ENCODE measurements at places on chromosomes 5 and 9.
A peak's percentile ranks its signal among the peaks of the same experiment; 100 is the strongest.

GRCh38 chr9:76725885-76726284, 38.4 kb upstream of the PCA3 start:
- no peak for DNase-seq

GRCh38 chr5:35066260-35066795, 18.6 kb upstream of the AGXT2 start:
- no peak for DNase-seq

DNA sequence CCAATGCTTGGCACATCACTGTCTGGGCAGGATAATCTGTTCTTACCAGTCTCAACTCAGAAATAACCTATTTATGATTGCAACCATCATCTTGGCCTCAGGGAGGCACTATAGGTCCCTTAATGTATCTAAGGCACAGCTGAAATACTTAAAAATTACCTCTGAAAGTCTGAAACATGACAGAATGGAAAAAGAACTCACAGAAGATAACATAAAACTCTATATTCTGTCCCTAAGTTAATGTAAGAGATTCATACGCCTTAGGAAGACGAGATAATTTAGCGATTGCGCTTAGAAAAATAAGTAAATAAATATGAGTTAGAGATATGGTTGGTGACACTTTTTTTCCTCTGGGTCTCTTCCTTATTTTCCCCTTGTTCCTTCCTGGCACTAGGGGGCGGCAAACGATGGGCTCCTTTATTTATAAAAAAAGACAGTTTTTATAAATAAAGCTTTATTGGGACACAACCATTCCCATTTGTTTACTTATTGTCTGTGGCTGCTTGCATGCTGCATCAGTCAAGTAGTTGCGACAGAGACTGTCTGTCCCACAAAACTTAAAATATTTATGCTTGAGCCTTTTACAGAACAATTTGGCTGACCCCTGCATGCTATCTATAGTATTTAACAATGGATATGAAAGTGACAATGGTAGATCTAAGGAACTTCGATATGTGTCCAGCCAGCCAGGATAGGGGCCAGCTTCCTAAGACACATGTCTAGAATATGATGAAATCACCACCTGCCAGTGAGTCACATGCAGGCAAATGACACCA, 79.6 kb downstream of the PDE4D start:
- DNase-seq: no peak

DNA sequence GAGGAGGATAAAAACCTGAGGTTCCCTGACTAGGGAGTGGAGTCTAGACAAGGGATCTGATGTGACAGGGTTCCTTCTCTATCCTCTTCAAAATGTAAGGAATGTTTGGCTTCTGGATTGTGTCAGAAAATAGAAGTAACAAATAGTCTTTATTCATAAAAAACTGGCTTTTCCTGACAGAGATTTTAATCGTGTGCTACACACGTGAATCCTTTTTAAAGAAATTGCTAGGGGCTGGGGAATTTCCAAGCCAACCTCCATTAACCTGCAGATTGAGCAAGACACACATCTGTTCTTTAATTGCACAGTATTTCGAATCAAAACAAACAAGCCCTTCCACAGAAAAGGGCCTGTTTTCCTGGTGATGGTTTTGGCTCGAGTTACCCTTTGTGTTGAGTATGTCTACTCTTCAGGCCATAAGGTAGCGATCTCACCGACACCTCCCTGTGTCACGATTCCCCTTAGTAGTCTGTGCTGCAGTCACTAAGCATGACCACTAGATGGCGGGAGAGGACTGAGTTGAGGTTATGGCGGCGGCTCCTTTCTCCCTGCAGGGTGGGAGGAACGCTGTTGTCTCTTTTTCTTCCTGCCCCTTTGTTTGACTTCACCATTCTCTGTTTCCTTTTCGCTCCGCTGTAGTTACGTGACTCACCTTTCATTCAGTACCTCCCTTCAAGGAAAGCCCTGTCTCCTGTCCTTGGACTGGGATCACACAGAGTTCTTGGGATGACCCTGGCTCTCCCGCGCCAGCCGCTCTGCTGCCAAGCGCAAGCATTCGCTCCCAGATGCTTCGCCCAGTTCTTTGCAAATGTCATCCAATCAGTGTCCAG, 137.1 kb upstream of the SLC24A2 start:
- peak; percentile 70 for DNase-seq

GRCh38 chr5:172902497-172903472, 56.4 kb upstream of the RPL26L1 start:
- no peak for DNase-seq

DNA sequence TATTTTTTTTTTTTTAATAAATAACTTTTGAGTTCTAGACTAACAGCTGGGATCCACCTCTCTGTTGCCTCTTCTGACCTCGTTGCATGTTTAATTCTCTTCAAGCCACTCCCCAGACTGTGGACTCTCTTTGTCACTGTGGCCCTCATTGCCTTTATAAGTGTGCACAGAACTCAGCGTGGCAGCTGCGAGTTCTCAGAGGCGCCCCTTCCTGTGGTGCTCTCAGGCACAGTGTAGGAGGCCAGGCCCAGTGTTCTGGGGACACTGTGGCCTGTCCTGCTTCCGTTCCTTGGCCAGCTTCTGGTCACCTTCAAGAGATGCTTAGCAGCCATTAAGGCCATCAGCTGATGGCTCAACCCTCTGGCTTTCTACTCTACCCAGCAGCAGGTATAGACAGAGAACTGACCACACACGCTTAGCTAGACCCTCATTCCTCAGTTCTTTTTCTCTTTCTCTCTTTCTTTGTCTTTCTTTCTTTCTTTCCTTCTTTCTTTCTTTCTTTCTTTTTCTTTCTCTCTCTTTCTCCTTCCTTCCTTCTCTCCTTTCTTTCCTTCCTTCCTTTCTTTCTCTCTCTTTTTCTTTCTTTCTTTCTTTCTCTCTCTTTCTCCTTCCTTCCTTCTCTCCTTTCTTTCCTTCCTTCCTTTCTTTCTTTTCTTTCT, 27.7 kb downstream of the STC2 start:
- no peak for DNase-seq

DNA sequence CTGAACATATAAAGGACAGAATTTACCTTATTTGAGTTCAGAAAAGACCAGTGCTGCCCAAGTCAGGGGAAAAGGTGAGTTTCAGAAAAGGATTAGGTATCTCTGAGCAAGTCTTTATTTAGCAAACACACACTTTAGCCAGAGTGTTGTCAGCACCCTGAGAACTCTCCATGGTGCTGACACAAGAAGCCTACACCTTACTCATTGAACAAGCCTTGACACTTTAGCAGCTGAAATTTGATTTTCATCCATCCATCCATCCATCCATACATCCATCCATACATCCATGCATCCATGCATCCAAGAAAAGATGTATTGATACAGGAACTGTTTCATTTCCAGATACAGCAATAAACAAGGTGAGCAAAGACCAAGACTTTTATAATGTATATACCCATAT, 311.2 kb downstream of the TRIM32 start:
- DNase-seq: no peak

- no peak for DNase-seq
Observed at GRCh38 chr5:64629841-64630240, 60.5 kb upstream of the SHISAL2B start.

DNA sequence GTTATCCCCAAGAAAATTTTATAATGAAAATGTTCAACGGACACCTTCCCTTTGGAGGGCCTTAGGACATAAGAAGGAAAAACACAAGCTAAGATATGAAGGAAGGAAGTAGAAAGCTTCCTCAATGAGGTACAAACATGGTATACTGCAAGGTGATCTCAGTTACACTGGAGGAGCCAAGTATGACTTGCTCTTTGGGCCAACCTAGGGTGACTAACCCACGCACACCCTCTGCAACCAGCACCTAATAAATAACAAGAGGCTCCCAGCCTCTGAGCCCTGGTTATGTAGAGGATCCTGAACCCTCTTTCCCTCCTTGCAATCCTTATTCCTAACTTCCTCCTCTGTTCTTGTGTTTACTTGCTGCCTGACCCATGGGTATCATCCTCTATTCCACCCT, 38.3 kb upstream of the KCNV2 start:
- no peak for DNase-seq

DNA sequence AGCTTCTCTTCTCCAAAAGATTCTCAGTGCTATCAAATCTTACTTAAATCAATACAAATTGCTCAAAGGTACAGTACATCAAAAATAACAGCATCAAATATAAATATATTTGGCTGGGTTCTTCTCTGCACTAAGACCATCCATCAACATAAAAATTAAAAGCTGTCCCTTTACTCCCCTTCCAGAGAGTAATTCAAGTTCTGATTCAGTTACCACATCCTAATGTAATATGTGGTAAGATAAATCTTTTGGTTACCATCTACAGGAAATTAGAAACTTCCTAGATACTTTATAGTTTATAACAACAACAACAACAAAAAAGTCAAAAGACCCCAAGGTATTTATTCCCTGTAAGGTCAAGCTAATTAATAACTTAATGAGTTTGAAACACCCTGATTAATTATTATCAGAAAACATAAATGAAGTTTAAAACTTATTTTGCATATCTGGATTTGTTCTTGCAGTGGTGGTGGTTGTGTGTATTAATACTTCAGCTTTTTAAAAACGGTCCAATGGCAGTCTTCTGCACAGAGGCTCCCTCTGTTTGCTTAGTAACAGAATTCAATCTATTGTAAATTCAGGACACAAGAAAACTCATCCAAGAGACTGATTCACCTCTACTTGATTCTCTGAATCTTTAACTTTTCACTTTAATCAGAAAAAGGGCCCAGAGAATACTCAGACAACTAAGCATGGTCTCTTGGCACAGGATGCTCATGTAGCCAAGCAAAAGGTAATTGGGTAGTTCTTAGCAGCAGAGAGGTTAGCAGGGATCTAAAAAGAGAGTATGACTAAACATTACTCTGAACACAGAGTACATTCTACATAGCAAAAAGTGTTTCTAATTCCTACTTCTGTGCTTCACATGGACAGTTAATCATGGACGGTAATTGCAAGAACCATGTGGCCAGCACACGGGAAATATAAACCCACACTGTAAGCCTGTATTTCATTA, 20.1 kb downstream of the DIAPH1 start:
- DNase-seq: no peak

- DNase-seq: no peak
Observed at GRCh38 chr9:4306066-4306776, 6.4 kb upstream of the GLIS3 start.

- no peak for DNase-seq
Observed at GRCh38 chr5:135294793-135295192, 104.2 kb downstream of the MACROH2A1 start.

DNA sequence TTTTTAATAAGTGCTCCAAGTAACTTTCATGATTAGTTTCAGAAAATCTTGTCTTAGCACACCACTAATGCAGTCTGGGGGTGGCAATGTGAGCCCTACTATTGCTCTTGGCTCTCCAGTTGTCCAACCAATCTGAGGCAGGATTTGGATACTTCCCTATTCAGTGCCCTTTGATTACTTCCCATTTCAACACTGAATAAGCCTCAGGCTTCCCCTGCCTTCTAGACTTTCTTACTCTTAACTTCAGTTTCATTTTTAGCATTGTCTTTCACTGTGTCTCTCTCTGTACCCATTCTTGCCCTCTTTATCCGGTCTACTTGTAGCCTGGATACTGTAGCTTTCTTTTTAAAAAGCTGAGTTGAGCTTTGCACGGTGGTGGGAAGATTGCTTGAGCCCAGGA, 186.1 kb downstream of the C9orf152 start:
- DNase-seq: no peak

GRCh38 chr5:108078345-108078744, 303.6 kb downstream of the FBXL17 start:
- no peak for DNase-seq

DNA sequence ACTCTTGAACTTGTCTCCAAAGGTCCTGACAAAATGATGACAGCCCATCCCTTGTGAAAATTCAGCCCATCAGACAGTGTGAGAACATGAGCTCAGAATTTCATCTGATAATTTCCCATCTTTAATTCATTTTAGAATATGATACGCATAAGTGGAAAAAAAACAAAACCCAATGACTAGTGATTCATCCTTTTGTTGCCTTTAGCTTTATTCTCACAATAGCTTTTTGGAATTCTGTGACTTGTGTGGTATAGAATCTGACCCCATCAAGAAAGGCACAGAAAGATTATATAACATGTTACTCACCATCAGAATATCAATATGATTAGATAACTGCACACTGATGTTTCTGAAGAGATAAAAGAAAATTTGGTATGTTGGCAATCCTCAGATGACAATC, 16.1 kb upstream of the TMED7 start:
- no peak for DNase-seq

- DNase-seq: no peak
Observed at GRCh38 chr5:125011014-125011413, 264.6 kb upstream of the ZNF608 start.

GRCh38 chr5:158716668-158717067, 383.0 kb downstream of the EBF1 start:
- DNase-seq: no peak

DNA sequence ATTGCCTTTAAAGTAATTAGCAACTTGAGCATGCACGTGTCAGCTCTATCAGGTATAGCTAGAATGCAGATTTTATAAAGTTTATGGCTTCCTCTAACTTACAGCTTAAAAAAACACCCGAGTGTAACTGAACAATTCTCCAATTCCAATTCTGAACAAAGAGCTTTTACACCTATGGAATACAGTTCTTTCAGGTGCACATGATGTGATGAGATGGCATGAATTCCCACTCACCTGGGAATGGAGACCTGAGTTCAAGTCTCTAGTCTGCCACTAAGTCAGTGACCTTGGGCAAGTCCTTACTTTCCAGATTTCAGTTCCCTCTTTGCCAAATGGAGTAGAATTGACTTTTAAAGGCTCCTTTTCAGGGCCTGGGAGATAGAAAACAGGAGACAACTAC, 1.8 kb downstream of the ZFAND5 start:
- no peak for DNase-seq

DNA sequence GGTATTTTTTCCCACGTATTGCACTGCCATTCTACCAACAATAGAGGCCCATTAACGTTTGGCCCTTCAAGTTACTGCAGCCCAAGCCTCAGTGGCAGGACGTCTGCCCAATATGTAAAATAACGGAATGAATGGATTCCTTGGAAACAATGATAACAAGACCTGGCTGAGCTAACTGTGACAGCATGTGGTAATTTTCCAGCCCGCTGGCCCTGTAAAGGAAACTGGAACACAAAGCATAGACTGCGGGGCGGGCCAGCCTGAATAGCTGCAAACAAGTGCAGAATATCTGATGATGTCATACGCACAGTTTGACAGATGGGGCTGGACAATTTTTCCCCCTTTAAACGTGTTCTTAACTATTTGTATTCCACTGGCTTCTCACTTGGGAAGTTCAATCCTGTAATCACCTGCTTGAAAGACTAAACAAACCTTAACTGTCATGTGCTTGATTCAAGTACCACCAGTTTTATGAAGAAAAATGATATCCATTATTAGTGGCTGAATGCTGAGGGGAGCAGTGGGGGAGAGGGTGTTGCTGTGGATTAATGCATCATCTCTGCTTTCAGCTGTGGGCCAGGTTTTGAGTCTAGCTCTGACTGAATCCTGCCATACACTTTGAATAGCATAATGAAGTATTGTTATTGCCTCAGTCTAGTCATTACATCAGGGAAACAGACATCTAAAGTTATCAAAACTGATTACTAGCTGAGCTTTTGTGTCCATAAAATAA, 323.9 kb downstream of the TMEM161B start:
- DNase-seq: no peak

DNA sequence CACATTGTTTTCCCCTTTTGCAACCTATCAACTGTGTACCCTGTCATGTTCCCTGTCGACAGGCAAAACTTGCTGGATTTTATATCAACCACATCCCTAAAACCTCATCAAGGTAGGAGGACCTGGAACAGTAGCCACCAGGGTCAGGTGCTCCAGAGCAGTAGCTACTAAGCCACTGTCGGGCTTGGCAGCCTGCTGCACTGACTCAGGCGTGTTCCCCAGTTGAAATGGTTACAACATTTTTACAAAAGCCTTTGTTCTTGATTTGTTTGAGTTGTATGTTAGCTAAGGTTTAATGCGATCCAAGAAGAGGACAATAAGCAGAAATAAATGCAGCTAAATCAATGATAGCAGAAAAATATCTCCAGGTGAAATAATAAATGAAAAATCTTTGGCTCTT, 407.4 kb upstream of the TLE4 start:
- no peak for DNase-seq
